ENCODE measurements at places on chromosomes 3 and 15.

GRCh38 chr3:171781711-171782127 is 28.6 kb downstream of the PLD1 start:
- no peak for DNase-seq

DNA sequence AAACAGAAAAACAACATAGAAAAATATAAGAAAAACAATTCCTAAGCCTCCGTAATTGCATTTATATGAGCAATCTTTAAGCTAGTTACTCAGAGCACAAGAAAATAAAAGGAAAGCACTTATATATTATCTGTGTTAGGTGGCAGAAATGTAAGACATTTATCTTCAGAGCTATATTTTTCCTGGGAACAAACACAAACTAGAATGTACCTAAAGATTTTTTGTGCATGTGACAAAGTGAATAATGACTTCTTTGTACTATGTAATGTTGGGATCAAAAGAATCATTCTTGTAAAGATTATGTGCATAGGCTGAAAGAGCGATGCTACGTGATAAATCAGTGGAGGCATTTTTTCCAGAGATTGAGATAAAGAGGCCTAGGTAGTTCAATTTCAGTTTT is 111.3 kb upstream of the GMNC start:
- no peak for DNase-seq

DNA sequence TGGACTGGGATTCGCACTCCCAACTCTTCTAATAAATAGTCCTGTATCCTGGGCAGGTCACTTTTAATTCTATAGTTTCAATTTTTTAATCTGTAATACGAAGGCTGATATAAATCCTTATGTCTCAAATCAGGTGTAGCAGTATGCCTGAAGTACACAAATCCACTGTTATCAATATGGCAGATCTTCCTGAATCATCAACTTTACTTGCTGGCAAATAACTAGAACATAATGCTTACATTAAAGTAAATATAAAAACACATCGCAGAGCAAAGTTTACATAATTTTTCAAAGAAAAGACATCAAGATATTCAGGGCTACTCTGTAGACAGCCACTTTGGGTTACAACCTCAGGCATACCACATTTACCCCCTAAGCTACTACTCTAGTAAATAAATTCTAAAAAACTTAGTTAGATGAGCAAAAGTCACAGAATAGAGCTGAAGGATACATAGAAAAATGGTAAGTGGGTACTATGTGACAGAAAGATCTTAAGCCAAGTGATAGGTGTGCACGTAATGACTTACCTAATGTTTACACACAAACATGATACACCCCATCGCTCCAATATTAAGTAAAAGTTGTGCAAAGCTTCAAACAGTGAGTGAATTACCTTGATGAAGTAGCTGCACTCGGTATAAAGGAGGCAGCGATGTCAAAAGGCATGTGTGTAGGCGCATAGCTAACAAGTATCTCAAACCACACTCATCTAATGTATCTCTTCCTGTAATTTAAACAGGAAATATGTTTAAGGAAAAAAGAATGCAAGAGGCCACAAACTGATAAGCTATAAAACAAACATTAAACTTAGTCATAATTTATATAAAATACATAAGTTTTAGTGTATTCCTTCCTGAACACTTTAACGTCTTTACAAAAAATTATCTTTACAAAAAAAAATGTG is 127.9 kb downstream of the DMXL2 start:
- DNase-seq: no peak

DNA sequence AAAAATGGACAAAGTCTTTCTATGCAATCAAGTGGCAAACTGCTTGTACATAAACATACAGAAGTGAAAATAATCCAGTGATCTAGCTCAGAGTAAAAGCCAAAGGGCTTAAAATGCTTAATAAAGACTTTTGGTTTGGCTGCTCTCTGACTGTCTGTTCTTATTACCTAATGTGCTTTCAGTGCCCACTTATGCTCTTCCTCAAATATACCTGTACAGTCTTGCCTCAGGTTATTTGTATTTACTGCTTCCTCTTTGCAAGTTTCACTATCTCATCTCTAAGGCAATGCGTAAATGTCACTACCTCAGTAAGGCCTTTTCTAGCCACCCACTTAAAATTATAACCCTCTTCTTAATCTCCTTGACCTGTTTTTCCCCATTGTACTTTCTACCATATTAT is 171.8 kb downstream of the EPHA6 start:
- no peak for DNase-seq

GRCh38 chr3:49352890-49353421 is 5.2 kb downstream of the GPX1 start:
- no peak for DNase-seq

DNA sequence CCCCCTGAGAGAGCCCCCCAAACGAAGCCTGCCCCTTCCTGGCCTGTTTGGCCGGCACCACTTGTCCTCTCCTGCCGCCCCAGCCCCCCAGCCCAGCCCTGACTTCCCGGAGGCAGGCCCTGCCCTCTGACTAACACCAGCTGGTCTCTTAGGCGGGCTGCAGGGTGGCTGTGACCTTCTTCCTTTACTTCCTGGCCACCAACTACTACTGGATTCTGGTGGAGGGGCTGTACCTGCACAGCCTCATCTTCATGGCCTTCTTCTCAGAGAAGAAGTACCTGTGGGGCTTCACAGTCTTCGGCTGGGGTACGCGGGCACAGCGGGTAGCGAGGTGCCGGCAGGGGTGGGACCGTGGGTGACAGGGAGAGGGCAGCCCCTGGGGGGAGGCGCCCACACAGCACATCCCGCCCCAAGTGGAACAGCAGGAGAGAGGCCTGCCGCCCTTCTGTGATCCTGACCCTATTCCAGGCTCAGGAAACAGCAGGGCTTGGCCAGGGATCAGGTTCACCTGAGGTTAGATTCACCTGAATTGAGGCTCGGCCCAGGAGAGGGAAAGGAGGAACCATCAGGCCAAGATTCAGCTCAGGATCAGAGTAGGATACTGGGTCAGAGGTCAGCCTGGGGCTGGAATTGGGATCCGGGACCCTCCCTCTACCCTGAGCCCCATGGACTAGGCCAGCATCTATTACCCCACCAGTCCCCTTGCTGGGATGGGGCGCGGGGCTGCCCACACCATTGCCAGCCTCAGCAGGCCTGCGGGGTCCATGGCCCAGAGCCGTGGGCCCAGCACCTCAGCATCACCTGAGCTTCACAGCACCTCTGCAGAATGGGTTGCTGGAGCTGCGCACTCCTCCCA is 21.9 kb downstream of the PTH1R start:
- no peak for DNase-seq

DNA sequence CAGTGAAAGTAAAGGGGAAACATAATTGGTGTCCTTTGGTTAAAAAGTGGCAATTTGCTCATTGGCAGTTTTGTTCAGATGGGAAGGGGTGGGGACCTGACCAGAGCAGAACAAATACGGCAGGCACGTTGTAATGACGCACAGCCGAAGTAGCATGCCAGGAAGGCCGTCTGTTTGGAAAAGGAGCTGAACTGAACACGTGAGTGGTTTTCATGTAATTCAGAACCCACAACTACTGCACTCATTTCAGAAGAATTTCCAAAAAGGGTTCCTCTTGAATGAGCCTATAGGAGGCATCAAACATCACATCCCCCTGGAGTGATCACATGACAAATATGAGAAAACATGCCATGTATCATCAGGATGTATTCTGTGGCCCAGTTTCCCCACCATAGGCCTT is 42.9 kb upstream of the LMCD1 start:
- no peak for DNase-seq

DNA sequence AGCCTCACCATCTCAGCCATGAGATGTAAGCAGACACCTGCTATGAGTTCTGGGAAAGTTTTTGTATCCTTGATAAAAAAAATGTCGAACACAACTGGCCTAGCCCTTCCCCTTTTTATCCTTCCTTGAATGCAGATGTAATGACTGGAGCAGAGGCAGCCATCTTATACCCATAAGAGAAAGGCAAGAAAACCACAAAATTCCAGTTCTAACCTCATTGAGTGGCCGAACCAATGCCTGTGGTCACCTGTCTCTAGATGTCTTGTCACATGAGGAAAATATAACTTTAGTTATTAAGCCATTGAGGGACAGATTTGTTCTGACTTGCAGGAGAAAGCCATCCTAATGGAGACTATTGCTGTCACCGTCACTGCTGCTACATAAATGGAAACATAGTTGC is 80.4 kb upstream of the SLC6A6 start:
- no peak for DNase-seq

- DNase-seq: no peak
Measured at GRCh38 chr15:28911310-28911931, 25.6 kb downstream of the APBA2 start.

DNA sequence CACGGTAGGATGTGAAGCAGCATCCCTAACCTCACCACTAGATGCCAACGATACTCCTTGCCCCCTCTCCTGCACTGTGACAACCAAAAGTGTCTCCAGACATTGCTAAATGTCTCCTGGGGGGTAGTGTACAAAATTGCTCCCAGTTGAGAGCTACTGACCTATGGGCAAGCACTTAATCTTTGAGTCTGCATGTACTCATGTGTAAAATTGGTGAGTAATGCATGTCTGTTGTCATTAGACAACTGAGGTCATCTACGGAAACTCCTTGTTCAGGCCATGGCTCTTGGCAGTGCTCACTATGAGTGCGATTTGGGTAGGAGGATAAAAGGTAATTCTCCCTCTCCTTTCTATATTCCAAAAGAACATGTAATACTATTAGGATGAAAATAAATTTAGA is 29.2 kb downstream of the PDHB start:
- no peak for DNase-seq

DNA sequence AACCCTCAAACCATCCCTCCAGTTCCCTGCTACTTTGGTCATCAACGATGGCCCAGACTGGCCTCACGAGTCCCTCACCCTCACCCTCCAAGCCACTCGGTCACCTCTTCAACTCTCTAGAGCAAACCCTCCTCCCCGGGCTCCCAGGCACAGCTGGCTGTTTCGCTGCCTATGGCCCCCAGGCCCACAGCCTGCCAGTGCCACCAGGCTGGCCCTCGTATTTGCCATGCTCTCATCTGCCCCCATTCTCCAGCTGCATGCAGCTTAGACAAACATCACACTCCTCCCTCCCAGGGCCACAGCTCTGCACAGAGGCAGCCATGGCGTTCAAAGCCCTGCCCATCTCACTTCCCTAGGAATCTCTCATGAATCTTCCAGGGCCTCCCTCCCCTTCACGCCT is 13.8 kb downstream of the RAB43 start:
- DNase-seq: no peak

DNA sequence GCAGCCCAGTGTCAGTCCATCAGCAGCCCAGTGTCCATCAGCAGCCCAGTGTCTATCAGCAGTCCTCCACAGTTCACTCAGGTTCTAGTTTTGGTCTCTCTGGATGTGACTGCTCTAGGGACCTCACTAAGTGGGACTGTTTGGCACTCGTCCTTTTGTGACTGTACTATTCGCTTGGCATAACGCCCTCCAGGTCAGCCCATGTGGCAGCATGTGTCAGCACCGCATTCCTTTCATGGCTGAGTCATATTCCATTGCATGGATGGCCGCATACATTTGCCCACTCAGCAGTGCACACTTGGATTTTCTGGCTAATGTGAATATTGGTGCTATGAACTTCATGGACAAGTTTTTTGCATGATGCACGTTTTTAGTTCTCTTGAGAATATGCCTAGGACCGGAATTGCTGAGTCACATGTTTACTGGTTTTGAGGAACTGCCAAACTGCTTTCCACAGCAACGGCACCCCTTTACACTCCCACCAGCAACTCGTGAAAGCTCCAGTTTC is 16.4 kb downstream of the CHST13 start:
- DNase-seq: no peak

- DNase-seq: no peak
Measured at GRCh38 chr15:57451555-57451954, 75.2 kb downstream of the CGNL1 start.

All from renal cortex interstitium (tissue), 15 donors.